Activated CD4-positive, alpha-beta T cell treated with anti-CD3 and anti-CD28 coated beads, Interleukin-2, amount 50 U/mL, for 48 hours (primary cell): ENCODE measurements at places on chromosomes 6 and 20.

GRCh38 chr6:157224951-157225574 is 98.3 kb downstream of the TMEM242 start:
- no peak for DNase-seq

DNA sequence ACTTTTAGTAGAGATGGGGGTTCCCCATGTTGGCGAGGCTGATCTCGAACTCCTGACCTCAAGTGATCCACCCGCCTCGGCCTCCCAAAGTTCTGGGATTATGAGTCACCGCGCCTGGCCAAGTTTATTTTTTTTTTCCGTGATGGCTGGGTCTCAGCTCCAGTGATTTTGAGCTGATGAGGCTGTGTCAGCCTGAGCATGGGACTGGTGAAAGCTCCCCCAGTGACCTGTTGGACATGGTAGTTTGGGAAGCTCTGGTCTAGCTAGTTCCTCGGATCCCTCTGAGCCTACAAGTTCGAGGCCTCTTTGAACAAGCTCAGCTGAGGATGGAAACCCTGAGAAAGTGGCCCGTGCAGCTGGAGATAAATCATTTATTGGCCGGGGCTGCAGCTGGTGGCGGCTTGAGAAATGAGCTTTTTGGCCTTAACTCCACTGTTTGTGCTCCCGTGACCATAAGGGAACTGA is 126.8 kb downstream of the SNX5 start:
- no peak for DNase-seq

DNA sequence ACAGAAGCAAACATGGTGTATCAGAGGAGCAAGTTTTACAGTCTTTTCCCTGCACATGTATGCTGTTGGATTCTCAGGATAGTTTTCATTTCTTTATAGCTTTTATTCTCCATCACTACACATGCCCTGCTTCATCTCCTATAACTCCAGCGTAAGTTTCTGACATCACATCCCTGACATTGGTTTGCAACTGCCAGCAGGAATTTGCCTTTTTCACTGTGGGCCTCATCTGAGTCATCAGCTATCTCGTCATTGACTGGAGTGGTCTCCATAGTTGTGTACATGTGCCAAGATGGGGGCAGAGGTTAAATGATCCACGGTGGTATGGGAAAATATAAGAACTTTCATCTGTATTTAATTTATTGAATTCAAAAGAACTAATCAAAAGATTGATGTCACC is 96.7 kb downstream of the SLX4IP start:
- DNase-seq, result no peak

DNA sequence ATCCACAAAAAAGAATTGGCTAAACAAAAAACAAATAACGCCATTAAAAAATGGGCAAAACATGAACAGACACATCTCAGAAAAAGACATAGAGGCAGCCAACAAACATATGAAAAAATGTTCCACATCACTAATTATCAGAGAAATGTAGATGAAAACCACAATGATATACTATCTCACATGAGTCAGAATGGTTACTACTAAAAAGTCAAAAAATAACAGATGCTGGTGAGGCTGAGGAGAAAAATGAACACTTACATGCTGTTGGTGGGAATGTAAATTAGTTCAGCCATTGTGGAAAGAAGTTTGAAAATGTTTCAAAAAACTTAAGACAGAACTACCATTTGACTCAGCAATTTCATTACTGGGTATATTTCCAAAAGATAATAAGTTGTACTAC is 430.1 kb upstream of the JAG1 start:
- no peak for DNase-seq

DNA sequence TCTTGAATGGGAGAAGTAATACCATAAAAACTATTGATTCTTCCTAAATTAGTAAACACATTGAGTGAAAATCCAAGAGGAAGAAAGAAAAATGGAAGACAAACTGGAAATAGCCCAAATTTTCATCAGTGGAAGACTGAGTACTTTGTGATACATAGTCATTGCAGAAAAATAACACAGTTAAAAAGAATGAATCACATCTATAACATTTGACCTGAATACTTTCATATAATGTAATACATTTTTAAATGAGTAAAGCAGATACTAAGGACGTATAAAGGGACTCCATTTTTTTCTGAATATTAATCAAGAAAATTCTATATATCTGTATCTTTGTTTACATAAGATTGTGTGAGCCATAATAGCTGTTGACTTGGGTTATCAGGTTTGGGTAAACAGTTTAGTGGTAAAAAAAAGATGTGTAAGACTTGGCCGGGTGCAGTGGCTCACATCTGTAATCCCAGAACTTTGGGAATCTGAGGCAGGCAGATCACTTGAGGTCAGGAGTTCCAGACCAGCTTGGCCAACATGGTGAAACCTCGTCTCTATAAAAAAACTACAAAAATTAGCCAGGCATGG is 4.3 kb upstream of the SLC17A2 start:
- DNase-seq, result no peak
